ENCODE measurements at places on chromosomes 5 and 9. TPM values are rescaled to one million over a fixed set of nuclear protein-coding genes. Genes with fewer than 3 reads are reported as not detected.

Gene SPRY4
- total RNA-seq = 49.8 TPM

Gene OR13F1
- not detected for total RNA-seq

Gene GNA14
- 13.6 TPM for total RNA-seq

Gene CDKN2B-AS1
- total RNA-seq = 0.58 TPM

Gene CTSV
- total RNA-seq = not detected

Gene REEP2
- 19.2 TPM for total RNA-seq

Gene PTPN3
- 7.8 TPM for total RNA-seq

Gene HBEGF
- 30.2 TPM for total RNA-seq
